ENCODE measurements at places on chromosomes 7 and 10. TPM values are rescaled to one million over a fixed set of nuclear protein-coding genes. Genes with fewer than 3 reads are reported as not detected.

DNA sequence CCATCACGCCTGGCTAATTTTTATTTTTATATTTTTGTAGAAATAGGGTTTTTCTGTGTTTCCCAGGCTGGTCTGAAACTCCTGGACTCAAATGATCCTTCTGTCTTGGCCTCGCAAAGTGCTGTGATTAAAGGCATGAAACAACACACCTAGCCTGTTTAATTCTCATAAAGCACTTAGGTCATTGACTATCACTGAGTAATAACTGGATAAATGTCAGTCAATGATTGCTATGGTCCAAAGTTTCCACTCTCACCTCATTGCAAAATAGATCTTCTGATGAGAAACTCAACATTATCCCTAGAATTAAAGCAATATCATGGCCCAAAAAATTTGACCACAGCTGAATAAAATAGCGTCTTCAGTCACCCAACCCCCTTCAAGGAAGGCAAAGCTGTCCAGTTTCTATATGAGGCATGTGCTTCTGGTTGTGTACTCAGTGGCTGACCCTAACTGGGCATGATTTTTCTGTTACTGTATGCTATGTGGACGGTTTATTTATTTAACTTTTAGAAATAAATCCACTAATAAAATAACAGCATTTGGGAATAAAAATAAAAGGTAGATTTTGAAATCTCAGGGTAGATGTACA is 86.5 kb upstream of the LRRN3 start:
- DNase-seq, result no peak

Gene TBC1D12
- 6.3 TPM for total RNA-seq

Gene PNLIP
- total RNA-seq, result not detected

GRCh38 chr10:88181902-88182600 is 318.6 kb downstream of the PTEN start:
- no peak for DNase-seq

Gene NRP1
- 138 TPM for total RNA-seq

DNA sequence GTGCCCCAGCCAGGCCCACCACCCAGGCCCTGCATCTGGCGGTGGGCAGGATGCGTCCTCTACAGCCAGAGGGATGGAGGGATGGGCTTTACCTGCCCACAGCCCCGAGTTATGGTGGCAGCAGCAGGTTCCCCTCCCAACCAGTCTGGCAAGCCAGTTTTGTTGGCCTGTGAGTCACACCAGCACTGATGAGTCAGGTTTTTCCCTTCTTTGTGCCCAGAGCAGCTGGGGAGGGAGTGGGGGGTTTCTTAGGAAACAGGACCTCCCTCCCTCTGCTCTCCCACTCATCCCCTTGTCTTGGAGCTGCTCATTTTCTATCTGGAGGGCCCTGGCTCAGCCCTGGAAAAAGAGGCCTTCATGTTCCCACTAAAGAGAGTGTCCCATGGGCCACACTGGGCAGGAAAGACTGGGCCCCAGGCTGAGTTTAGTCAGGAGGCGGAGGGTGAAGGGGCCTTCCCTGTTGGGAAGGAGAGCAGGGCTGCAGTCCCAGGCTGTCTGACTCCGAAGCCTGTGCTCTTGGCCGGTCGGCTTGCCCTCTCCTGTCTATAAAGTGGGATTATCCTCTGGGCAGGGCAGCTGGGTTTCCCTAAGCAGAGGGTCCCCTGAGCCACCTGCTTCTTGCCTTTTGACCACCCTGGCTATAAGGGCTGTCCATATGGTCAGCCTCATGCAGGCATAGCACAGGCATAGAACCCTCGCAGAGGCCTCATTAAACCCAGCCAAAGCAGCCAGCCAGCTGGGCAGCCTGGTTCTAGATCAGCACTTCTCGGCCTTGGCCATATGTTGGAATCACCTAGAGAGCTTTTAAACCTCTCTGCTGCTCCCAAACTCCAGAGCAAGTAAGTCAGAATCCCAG is 30.2 kb upstream of the ANKRD2 start:
- DNase-seq, result peak; percentile 83

GRCh38 chr7:154759989-154760388 is 242.9 kb downstream of the PAXIP1 start:
- no peak for DNase-seq

DNA sequence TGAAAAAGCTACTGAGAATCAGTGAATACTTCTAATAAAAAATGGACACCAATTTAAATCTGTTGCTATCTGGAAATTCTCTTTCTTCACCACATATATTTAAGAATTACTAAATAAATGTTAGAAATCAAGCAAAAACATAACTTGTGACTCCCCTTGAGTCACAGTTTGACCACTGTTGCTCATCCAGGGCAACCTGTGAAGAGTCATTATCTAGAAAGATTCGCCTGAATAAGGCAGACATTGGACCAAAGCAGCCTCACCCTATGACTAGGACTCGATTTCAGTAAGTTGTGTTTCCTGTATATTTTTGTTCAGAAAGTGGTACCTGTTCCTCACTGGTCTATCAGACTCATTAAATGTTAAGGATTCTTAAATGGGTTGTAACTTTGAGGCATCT is 572.4 kb downstream of the ATRNL1 start:
- DNase-seq, result no peak

Gene MUC12
- total RNA-seq, result 0.19 TPM

- no peak for DNase-seq
Measured at GRCh38 chr10:12602521-12602920, 253.2 kb downstream of the CAMK1D start.

DNA sequence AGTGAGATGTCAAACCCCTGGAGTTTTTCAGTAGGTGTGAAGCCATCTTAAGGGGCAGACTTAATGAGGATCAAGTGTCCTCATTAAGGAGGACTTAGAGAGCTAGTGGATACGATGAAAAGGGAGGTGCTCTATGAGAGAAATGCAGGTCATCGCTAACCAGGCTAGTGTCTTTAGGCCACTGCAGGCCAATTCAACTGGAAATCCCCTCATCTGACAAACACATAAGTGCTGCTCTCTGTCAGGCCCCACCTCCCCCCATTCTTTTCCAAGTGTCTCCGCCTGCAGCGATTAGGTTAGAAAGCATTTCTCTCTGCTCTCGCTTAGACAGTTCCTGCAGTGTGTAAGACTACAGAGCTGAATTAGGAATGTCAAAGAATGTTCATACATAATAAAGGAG is 33.7 kb downstream of the RBM28 start:
- no peak for DNase-seq

Gene IDI2
- 0.51 TPM for total RNA-seq

Gene TFR2
- 0.13 TPM for total RNA-seq
